Pancreas (tissue), 10 donors: ENCODE measurements at places on chromosomes 7 and 10. TPM values are rescaled to one million over a fixed set of nuclear protein-coding genes. Genes with fewer than 3 reads are reported as not detected.

The KLHDC10 gene
- total RNA-seq = 22.8 TPM

The DDC gene
- total RNA-seq = 14.1 TPM

GRCh38 chr7:154259396-154259795, 207.2 kb downstream of the DPP6 start:
- DNase-seq = no peak

DNA sequence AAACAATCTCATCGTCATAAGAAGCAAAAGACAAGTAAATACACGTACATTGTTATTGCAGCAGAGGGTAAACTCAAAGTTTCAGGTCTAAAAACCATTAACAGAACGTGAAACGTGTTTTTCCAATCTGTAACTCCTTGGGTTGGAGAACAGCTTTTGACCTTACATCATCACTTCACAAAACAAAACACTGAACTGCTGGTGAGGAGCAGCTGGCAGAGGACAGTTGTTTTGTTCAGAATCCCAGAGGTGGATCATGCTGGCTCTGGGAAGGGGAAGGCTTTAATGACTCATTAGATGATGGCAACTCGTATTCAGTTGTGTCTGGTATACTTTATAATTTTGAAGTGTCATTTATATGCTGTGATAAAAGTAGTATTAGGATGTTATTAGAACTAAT, 923.0 kb upstream of the CELF2 start:
- no peak for DNase-seq
